ENCODE measurements at places on chromosomes 11 and 22.

DNA sequence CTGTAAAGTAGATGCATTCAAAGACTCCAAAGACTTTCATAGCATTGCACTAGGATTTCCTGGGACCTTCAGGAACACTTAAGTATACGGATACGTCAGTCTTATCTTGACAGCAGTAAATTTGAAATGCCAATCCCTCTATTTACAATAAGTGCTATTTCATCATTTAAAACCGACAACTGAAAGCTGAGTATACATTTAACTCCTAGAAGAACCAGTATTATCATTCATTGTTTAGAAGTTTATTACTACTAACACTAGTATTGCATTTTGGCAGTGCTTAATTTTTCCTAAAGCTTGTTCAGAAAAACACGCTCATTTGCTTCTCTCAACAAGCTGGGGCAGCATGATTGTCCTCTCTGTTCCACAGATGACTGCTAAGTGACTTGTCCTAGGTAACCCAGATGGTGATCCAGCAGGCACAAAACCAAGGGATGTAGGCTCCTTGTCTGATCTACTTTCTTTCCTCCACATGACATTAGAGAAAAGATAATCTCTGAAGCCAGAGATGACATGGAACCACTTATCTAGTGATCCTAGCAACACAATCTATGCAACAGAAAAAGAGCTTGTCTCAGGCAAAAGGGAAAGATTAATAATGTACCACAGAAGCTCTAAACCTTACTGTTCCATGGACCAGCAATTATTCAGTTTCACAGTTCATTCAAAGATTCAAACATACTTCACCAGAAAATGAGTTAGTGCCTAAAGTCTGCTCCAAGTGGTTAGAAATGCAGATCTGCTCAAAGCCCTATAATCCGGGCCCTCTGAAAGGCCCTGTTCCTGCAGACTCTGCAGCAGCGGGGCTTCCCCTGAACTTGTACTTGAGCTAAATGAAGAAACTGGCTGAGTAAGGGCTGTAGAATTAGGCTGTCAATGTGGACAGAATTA, 5.2 kb downstream of the MAML2 start:
- DNase-seq: no peak

DNA sequence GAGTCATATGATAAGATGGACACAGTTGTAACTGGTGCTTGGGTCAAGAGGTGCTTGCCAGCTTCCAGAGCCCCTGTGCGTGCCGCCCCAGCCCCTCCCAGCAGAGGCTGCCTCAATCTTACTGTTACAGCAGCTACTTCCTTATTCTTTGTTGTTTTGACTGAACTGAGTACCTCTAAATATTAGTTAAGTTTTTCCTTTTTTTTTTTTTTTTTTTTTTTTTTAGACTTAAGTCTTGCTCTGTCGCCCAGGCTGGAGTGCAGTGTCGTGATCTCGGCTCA, 8.8 kb downstream of the ZBED4 start:
- no peak for DNase-seq

DNA sequence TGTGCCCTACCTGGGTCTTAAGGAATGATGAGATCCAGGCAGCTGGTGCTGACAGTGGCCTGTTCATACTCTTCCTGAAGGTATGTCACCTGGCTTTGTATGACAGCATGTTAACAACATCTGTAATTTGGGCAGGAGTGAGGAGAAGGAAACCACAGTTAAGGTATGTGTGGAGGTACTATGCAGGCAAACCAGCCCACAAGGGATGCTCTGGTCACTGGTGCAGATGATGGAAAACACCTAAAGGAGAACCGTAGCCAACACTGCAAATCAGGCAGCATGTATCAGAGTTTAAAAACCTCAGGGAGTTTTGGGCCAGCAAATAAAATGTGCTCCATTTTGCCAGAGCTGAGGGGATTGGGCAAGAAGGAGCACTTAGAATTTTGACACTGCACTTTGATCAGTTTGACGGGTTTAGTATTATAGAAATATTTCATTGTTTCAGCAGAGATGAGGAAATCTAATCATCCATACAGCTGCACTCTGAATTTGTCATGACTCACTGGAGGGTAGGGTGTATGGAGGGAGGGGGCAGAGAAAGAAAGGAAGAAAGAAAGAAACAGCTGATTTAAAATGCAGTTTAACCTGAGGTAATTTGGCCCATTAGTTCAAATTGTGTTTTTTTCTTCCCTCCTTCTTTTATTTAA, 260.9 kb downstream of the KIRREL3 start:
- DNase-seq: no peak

GRCh38 chr11:121143921-121144320, 42.9 kb downstream of the TECTA start:
- no peak for DNase-seq

GRCh38 chr22:50461536-50461935, 13.3 kb downstream of the SBF1 start:
- DNase-seq: no peak

GRCh38 chr11:69094111-69094914, 45.6 kb downstream of the TPCN2 start:
- DNase-seq: no peak

GRCh38 chr11:14644226-14645014, 816 bp downstream of the PDE3B start:
- DNase-seq: no peak

GRCh38 chr11:62370743-62371440, 33.6 kb downstream of the ASRGL1 start:
- no peak for DNase-seq

DNA sequence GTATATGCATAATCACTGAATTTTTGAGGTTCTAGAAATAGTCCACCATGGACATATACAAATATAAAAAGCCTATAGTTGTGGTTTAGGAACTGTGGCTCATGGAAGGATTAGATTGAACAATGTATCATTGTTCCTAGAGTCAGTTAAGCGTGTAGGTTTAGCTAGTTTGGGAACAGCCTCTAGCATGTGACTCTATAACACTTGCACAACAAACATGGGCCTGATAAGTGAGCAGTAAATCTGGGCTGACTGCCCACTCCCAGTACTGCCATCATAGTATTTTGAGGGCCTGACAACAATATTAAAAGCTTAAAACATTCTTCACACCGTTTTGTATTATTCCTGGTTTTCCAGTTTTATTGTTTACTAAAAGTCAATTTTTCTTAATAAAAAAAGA, 47.0 kb downstream of the YAP1 start:
- no peak for DNase-seq

GRCh38 chr11:19818619-19819018, 106.0 kb downstream of the NAV2 start:
- DNase-seq: peak; percentile 16

- no peak for DNase-seq
Measured at GRCh38 chr11:9130297-9130696, 38.9 kb upstream of the SCUBE2 start.

DNA sequence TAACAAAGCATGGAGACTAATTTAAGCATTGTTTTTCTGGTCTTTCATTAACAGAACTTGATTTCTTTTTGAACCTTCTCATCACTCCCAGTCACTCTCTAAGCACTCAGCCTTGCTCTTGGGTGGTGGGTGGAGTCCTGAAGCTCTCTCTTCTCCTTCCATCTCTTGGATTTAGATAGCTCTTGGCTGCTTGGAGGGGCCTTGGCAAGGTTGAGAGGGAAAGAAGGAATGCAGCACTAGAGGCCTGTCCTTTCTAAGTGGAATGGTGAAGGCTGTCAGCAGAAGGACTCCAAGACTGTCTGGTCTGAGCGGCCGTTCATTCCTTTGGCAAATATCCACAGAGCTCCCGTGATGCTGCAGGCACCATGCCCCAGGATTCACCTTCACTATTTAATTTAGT, 168.6 kb upstream of the E2F8 start:
- no peak for DNase-seq

DNA sequence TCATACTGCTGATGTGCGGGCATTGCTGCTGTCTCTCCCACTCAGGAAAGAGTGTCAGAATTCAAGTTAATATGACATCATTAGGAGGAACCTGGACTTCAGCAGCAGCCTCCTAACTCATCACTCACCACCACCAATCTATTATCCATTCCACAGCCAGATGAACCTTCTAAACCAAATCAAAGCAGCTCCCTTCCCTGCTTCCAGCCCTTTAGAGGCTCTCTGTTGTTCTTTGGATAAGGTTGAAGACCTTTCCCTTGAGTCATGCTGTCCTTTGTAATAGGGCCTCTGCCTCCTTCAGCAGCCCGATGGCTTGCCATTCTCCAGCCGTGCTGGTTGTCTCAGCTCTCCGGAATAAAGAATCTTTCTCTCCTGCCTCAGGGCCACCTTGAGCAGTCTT, 301.3 kb downstream of the DDX10 start:
- DNase-seq: no peak

GRCh38 chr11:106691807-106692365, 326.4 kb downstream of the GUCY1A2 start:
- no peak for DNase-seq

DNA sequence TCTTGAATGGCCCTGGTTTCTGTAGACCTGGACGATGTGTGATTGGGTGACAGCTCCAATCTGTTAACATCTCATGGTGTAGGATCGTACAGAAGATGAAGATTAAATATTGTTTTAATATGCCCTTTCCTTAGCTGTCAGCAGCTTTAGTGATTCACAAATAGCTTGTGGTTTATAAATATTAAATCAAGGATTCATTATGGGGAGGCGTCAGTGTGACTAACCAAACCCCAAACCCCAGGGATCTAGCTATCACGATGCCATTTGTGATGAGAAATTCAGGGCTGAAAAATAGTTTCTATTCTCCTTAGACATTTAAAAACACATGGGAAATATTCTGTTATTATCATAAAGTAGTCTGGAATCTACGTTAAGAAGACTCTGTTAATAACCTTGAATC, 73.4 kb downstream of the NCAM1 start:
- no peak for DNase-seq

GRCh38 chr22:48186146-48186790, 1423.8 kb downstream of the TBC1D22A start:
- DNase-seq: no peak

DNA sequence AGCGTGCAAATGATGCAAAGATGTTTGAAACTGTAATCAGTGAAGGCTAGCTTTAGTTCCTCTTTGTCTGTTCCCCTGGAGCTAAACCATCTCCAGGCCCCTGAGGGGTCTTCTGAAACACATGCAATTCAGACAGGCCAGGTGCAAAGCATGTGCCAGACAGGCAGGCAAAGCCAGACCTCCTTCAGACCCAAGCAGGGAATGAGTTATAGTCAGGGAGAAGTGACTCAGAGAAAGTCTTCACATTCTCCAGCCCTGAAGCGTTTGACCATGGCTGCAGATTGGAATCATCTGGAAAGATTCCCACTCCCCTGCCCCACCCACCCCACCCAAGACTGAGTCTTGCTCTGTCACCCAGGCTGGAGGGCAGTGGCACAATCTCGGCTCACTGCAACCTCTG, 187.0 kb upstream of the ISX start:
- no peak for DNase-seq

DNA sequence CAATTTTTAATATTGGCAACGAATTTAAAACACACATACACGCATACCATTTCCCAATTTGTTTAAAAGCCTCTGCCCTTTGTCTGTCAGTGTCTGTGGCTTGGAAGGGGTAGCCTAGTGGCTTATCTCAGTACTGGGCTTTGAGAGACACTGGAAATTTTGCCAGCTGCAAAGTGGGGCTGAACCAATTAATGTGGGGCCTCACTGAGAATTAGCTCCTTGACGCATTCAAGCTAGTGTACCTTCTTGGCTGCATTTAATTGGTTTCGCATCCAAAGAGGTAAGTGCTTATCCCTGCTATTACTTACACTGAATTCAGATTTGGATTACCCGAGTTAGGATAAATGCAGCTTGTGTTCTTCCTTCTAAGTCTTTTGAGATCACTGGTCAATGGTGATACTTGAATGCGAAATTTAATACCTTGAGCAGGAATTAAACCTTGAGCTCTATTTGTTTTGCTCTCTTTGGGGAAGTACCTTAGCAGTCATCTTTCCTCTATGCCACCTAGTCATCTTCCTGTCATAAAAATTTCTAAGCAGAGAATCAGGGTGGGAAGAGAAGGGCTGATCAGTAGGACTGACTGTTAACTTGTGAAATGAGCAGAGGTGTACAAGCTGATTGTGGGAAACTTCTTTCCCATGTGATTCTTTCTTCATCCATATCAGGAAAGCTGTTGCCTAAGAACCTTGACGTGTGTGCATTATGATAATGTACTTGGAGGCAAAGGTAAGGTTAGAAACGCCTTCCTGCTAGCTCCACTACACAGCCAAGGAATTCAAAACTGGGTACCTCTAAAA, 187.7 kb upstream of the E2F8 start:
- DNase-seq: no peak

DNA sequence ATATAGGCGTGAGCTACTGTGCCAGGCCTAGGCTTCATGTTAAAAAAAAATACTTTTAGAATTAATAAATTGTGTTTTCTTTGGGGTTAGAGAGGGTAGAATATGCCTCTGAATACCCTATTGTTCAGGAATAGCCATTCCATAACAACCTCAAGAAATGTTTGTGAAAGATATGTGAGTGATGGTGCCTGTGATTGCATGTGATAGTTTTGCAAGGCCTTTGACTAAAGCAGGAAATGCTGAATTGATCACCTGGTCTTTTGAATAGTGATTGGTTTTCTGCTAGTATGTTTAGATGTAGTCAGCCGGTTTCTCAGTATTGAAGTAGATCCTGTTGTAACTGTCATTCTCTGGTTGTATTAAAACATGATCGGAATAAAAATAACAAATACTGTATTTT, 73.4 kb downstream of the UVRAG start:
- no peak for DNase-seq
